Nasal cavity respiratory epithelium epithelial cell of viscerocranial mucosa (primary cell): ENCODE measurements at places on chromosomes 12 and 14. TPM values are rescaled to one million over a fixed set of nuclear protein-coding genes. Genes with fewer than 3 reads are reported as not detected.

RDH11 gene
- total RNA-seq: 133 and 140 TPM in 2 replicates

TAS2R30 gene
- 0.68 and 8.0 TPM in 2 replicates for total RNA-seq

LIMA1 gene
- total RNA-seq: 173 and 203 TPM in 2 replicates

WNT1 gene
- not detected in 2 replicates for total RNA-seq

GALNT8 gene
- not detected in 2 replicates for total RNA-seq

UNG gene
- 14.4 and 26.1 TPM in 2 replicates for total RNA-seq

LRP1-AS gene
- not detected in 2 replicates for total RNA-seq

RNASE7 gene
- 19.9 and 33.8 TPM in 2 replicates for total RNA-seq

PUS1 gene
- 15.7 and 28.7 TPM in 2 replicates for total RNA-seq

CCDC38 gene
- under 0.01 TPM in 1 of 2 replicates, not detected in the other for total RNA-seq

GDF3 gene
- total RNA-seq: not detected in 2 replicates

TMTC3 gene
- total RNA-seq: 57.8 and 58.6 TPM in 2 replicates

TOGARAM1 gene
- 11.3 and 19.4 TPM in 2 replicates for total RNA-seq
